Fibroblast of villous mesenchyme (primary cell): ENCODE measurements at places on chromosomes 11 and 22.

- peak; percentile 38 for DNase-seq
These were observed 40.8 kb downstream of the ZNF214 start for GRCh38 chr11:6979365-6979764.

DNA sequence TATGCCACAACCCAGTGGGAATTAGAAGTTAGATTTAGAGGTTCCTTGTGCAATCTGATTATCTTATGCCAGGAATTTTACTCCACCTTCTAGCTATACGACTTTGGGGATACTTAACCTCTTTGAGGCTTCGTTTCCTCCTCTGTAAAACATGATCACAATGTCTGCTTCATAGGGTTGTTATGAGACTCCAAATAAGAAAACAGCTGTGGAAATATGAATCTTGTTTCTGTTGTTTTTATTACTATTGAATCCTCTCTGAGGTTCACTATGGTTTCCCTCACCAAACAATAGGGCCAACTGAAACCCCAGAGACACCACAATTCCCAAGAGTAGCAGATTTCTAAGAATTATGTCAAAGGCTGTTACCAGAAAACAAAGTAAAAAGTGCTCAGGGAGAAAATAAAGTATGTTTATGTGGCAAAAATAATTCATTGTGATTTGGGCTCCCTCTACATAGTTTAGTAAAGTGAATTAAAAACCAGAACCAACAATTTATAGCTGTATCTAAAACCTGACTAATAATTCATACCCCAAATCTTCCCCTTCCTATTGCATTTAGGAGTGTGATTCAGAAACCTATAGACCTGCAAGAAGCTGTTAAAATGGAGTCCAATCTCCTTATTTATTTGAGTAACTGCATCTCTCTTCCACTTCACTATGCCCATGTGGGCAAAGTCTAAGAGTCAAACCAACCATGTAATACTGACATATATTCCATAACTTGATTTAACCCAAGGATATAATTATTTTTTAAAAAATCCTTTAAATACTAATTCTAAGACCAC, 38.4 kb downstream of the AMBRA1 start:
- DNase-seq, result peak; percentile 80

GRCh38 chr11:69444381-69445130, 36.9 kb upstream of the LINC01488 start:
- DNase-seq, result peak; percentile 95

GRCh38 chr11:104918113-104918824, 20.0 kb upstream of the CASP12 start:
- DNase-seq, result peak; percentile 77

DNA sequence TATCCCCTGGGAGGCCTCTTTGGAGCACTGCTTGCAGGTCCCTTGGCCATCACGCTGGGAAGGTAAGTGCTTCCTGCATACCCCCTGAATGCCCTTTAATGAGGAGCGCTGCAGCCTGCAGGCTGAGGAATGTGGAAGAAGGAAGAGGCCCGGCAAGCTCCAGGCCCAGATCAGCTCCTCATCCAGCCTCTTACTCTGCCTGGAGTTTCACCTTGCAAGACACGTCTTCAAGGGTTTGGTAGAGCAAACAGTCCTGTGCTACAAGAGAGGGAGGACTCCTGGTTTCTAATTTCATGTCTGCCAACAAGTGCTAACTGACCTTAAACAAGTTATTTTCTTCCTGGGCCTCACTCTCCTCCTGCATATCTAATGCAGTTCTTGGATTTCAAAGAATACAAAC, 10.9 kb downstream of the SLC2A11 start:
- no peak for DNase-seq

- DNase-seq, result peak; percentile 55
These were observed 2.1 kb downstream of the ARHGEF12 start for GRCh38 chr11:120338107-120338933.

GRCh38 chr11:79739591-79739990, 298.8 kb upstream of the TENM4 start:
- DNase-seq, result no peak

DNA sequence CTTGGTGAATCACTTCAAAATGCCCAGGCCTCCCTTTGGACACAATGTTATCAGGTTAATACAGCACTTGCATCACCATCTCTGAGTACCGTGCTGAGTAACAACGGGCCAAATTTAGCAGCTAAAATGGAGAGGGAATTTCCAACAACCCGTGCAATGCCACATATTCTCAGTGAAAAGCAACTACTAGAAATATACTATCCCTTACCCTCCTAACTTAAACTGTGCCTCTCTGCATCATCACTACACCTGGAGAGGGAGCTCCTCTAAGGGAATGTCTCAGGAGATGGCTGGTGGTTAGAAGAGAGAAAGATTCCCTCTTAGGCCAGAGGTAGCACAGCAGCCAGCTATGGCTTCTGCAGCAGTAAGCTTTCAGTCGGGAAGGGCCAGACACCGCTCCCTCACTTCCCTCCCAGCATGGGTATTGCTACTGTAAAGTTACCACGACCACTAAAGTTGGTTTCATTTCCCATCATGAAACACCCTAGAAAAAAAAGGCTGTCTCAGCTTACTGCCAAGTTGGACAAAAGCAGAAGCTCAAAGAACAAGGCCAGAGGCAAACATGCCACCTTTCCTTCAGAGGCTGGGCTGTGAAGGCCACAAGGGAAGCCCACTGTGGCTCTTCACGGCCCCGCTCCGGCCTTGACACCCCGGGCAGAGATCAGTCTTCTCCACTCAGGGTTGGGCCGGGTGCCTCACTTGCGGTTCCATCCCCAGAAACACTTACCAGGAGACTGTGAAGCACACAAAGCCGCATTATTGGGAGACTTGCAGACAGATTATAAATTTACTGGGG, 3.9 kb downstream of the MAML2 start:
- DNase-seq, result peak; percentile 67

- DNase-seq, result peak; percentile 36
These were observed 83.6 kb downstream of the CLPB start for GRCh38 chr11:72350752-72351151.

GRCh38 chr22:38309614-38310517, 7.4 kb downstream of the CSNK1E start:
- peak; percentile 64 for DNase-seq

GRCh38 chr22:20819471-20819870, 39.1 kb downstream of the PI4KA start:
- no peak for DNase-seq

- DNase-seq, result no peak
These were observed 129.9 kb downstream of the BUD13 start for GRCh38 chr11:116642902-116643301.

GRCh38 chr22:27948569-27948968, 29.5 kb upstream of the PITPNB start:
- DNase-seq, result no peak

GRCh38 chr22:29632672-29633071, 29.2 kb downstream of the NF2 start:
- DNase-seq, result no peak

GRCh38 chr22:35802885-35803284, 85.2 kb downstream of the APOL5 start:
- DNase-seq, result no peak

GRCh38 chr11:70769106-70769505, 370.8 kb downstream of the CTTN start:
- no peak for DNase-seq

GRCh38 chr22:38943201-38943600, 14.2 kb upstream of the APOBEC3A start:
- DNase-seq, result no peak

DNA sequence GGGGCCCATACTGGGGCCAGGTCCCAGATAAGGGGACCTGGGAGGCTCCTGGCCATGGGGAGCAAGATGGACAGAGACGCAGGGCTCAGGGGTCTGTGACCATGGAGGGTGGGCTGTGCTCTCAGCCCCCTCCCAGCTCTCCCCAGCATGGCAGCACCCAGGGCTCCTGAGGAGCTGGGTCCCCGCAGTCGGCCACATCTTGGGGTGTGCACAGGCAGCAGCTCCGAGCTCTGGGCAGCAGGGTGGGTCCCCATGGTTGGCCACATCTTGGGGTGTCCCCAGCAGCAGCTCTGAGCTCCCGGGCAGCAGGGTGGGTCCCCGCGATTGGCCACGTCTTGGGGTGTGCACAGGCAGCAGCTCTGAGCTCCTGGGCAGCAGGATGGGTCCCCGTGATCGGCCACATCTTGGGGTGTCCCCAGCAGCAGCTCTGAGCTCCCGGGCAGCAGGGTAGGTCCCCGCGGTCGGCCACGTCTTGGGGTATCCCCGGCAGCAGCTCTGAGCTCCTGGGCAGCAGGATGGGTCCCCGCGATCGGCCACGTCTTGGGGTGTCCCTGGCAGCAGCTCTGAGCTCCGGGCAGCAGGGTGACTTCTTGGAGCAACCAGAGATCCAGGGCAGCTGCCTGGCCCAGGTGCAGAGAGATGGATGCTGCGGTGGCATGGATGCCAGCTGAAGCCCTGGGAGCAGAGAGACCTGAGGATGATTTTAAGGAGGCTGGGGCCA, 18.3 kb upstream of the MUC5B start:
- no peak for DNase-seq

DNA sequence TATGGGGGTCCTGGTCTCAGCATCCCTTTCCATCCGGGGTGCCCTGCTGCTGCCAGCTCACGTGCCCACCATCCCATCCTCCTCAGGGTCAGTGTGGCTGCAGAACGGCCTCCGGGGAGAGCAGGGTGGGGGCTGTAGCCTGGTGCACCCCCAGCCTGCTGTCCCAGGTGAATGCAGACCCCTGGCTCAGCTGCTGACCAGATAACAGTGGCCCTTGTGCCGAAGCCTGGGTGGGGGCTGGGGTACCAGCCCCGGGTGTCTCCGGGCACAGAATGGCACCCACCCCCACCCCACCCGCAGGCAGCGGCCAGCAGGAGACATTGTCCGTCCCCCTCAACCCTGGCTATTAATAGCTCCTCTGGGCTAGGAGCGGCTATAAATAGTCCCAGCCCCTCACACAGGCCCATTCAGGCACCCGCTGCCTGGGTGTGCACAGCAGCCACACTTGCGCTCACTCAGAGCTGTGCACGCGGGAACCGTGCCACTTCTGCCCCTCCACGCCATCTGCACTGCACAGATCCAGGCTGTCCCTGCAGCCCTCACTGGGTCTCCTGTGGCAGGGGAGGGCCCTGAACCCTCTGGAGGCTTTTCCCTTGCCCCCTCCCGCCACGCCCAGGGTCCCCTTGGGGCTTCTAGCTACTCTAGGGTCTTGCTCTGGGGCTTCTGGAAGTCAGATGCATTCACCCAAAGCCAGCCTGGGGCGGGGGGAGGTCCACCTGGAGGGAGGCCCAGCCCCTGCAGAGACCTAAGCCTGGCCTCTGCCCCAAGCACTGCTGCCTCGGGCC, 18.7 kb downstream of the CRELD2 start:
- no peak for DNase-seq

DNA sequence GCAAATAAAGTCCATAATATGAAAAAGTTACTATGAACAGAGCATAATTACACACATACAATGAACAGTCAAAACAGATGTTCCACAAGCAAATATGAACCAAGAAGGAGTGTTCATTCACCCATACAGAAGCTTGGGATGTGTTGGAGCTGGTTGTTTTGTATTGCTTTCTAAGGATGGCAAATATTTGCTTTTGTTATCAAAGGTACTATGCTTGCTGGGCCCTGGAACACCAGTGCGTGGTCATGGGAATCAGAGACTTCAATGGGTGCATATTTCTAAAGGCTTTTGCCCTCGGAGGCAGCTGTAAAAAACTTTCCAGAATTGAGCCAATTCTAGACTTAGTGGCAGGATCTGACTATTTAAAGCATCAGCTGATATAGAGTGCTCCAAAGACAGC, 85.1 kb downstream of the BARX2 start:
- DNase-seq, result no peak

- no peak for DNase-seq
These were observed 86.4 kb downstream of the GDPD4 start for GRCh38 chr11:77215106-77215505.

GRCh38 chr11:11977206-11977938, 31.1 kb downstream of the DKK3 start:
- peak; percentile 88 for DNase-seq

GRCh38 chr11:106482917-106483785, 405.7 kb downstream of the AASDHPPT start:
- peak; percentile 76 for DNase-seq

GRCh38 chr22:50600538-50600937, at the start of gene MAPK8IP2:
TSS of gene MAPK8IP2 (plus strand) at chr22:50600793. CDS start at chr22:50600819, 26 bp downstream.
- DNase-seq, result no peak

- DNase-seq, result peak; percentile 66
These were observed 18.4 kb downstream of the DKK3 start for GRCh38 chr11:11989774-11990744.

DNA sequence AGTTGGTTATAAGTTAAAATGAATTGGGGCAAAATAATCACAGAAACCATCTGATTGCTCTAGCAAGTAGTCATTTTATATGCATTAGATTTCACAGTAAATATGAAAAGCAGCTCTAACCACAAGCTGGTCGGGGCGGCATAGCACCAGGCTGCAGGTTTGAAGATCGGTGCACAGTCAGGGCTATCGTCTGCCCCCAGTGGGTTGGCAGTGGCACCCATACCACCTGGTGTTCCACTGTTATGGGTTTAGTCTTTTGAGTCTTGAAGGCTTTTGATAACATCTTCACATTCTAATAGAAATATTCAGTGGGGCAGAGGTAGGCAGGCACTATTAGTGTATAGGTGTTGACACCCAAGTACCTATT, 62.1 kb downstream of the GRK3 start:
- DNase-seq, result no peak

DNA sequence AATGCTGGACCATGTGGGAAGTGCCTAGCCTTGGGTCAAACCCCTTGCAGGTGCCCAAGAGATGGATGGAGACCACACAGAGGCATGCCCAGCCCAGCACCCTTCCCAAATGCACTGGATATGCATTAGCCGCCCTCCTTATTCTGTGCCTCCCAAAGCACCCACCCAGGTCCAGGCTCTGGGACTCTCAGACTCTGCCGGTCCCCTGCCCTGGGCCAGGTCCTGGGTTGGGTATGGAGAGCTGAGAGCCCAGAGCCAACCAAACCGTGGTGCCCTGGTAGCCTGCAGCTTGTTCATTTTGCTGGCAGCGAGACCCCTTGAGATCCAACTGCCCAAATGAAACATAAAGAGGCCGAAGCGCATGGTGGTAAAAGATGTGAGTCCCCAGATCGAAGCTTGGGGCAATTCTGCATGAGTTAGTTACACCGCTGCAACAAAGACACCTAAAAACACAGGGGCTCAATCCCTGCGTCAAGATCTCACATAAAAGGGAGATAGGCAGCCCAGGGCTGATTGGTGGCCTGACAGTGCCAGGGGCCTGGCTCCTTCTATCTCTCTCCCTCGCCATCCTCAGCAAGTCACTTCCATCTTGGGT, 61.5 kb downstream of the MYEOV start:
- no peak for DNase-seq

DNA sequence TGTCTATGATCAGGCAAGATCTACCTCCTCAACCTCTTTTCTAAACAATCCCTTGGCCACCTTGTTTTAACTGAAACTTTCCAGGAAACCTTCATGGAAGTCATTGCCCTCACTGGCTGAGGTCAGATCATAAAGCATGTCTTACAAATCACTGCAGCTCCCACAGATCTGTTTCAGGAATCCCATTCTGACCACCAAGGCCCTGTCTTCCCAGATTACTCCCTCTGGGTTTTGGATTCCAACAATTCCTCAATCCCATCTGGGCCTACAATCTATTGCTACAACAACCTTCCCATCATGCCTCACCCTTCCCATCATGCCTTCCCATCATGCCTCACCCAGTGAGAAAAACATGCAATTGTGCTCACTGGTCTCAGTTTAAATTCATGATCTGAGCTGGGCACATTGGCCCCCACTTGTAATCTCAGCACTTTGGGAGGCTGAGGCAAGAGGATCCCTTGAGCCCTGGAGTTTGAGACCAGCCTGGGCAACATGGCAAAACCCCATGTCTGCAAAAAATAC, 15.9 kb downstream of the ADAMTS15 start:
- peak; percentile 78 for DNase-seq

- DNase-seq, result no peak
These were observed 2.6 kb downstream of the ZNRF3 start for GRCh38 chr22:28885939-28886338.
